Fibroblast of the conjunctiva (primary cell): ENCODE measurements at places on chromosomes 1 and 21.
A peak's percentile ranks its signal among the peaks of the same experiment; 100 is the strongest.

- no peak for DNase-seq
These were observed 20.2 kb upstream of the POGZ start for GRCh38 chr1:151479462-151479861.

DNA sequence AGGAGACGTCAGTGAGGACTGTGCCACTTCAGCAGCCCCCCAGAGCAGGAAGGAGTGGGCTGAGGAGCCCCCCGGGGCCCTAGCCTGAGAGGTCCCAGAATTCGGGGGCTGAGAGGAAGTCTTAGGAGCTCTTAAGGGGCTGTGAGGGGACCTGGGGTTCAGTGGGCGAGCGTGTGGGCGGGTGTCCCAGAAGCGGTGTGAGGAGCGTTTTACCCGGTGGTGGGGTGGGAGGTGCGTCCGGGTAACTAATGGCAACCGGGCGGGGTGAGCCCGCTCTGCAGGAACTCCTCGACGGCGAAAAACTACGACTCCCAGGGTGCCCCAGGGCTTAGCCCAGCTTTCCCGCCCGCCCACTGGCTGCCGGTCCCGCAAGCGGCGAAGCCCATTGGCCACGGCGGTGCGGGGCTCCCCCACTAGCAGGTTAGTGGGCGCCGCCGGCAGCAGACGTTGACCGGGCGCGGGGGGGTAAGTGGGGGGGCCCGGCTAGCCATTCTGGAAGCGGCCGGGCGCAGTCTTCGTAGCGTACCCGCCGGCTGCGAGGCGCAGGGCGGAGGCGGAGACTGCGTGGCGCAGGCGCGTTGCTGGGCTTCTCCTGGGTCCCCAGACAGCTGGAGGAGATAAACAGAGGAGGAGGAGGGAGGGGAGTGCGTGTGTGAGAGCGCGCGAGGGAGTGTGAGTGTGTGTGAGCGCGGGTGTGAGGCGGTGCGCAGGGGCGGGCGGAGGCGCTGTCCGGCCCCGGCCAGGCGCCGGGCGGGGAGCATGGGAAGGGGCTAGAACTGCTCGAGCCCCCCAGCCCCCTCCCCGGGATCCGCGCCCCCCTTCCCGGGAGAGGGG lies at the start of gene WDTC1:
WDTC1 (plus strand) TSS at position 584 of the 834 bp plus-strand sequence. CDS start 26,423 bp downstream, outside the sequence.
- peak; percentile 94 for DNase-seq

- no peak for DNase-seq
These were observed 153.3 kb upstream of the RUNX1 start for GRCh38 chr21:35202431-35202830.

DNA sequence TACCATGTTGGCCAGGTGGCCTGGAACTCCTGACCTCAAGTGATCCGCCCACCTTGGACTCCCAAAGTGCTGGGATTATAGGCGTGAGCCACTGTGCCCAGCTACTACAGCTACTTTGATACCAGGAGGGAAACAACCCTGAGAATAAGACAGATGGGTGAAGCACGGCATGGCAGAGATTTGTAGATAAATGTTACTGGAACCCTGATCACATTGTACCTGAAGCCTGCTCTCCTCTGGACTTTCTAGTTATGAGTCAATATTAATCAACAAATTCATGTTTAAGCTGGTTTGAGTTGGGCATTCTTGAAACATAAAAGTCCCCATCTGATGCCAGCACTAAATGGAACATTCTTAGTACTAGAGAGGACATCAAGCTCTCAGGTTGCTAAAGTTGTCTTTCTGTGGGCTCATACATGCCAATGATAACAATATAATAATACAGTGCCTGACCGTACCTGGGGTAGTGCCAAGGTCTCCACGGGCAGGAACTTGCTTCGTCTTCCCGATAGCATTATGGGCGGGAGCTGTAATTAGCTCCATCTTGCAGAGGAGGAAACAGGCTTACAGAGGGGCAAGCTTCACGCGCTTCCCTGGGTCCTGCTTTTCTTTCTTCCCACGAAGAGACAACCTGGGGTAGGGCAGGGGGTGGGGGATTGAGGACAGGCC lies 30.7 kb upstream of the SLC19A1 start:
- DNase-seq = no peak

- no peak for DNase-seq
These were observed 21.9 kb downstream of the MCOLN2 start for GRCh38 chr1:84975035-84975434.

GRCh38 chr1:235296729-235297128 lies 31.2 kb downstream of the ARID4B start:
- no peak for DNase-seq

DNA sequence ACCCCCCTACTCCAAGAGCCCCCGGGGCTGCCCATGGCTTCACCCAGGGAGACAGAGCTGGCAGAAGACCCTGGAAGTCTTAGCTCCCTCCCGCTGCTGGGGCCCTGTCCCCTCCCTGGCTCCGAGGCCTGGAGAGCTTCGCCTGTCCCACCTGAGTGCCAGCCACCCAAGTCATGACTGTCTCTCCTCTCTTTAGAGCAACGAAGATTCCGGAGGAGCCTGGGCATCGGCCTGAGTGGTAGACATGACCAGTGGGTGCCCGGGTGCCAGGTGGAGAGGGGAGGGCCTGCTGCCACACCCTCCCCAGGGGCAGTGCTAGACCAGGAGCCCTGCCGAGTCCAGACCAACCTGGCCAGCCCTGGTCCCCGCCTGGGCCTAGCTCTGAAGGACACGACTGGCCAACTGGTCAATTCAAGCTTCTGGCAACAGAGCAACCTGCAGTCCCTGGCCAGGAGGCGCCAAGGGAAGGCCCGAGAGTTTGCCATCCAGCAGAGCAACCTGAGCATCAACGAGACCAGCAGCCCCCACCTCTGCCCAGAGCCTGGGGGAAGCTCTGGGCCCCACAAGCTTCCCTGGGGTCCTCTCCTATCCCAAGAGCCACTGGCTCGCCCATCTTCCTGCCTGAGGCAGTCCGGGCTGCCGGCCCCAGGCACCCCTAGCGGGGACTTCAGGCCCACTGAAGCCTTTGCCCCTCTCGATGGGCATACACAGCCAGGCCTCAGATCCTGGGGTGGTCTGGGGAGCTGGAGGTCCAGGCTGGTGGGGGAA lies 3.9 kb downstream of the C1orf167 start:
- DNase-seq = no peak

- no peak for DNase-seq
These were observed 30.6 kb downstream of the GNAI3 start for GRCh38 chr1:109578947-109579443.

- no peak for DNase-seq
These were observed 42.1 kb upstream of the DIP2A start for GRCh38 chr21:46416551-46416950.

DNA sequence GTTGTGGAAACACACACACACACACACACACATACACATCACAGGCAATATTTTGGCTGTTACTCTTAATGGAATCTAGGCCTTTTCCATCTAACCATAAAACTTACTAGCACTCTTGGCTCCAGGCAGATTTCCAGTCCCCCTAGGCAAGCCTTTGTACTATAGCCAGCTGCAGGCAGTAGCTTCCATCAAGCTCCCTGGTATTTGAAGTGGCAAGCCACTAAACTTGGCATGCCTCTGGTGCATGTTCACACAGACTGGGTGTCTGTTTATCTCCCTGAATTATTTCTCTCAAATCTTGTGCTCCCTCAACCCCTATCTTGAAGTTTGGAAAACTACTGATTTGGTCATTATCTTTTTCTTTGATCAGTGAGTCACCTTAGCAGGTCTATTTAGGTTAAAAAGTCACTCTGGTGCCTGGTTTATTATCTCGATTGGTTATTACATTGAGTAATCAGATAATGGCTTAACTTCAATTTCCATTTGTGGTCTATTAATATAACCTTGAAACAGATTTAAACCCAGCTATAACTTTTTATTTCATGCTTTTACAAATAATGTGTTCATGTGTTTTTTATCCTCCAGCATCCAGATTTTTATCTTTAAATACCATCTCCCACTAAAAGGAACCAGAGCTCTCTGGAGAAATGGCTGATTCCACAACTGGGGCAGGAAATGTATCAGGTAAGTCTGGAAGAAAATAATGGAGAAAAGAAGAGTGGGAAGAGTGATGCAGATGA lies 2.7 kb upstream of the RBM15 start:
- DNase-seq = no peak

DNA sequence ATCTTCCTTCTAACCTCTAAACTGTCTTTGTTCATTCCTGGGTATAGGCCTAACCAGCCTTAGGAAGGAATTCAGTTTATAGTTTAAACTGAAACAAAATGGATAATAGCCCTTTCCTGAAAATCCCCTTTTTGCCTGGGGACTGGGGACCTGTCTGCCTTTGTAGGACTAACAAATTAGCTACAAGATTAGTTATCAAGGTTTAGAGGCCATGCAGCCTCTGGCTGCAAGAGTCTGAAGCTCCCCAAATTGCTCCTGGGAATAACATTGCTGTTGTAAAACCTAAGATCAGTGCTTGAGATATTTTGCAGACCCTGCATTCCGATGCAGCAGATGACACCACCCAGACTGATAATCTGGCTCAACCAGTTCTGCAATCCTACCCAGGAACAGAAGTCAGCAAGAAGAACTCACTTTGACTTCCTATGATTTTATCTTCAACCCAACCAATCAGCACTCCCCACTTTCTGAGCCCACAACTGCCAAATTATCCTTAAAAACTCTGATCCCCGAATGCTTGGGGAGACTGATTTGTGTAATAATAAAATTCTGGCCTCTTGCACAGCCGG lies 96.6 kb upstream of the ETV3 start:
- DNase-seq = no peak

GRCh38 chr1:236760480-236760879 lies 34.6 kb upstream of the MTR start:
- DNase-seq = no peak

DNA sequence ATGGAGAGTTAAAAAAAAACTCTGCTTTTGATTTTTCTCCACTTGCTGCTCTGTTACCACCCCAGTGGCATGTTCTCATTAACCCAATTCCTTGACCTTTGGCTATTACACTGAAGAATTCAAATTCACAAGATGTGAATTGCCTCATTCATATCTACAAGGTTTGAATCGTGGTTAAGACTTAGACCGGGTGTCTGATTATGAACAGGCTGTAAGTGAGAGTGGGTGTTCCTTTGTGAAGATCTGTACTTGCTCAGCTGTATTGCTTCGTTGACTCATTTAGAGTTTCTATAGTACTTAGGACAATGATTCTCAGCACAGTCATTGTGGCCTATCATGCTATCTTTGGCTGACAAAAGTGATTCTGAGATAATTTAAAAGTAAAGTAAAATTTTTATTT lies 36.4 kb downstream of the DNM3 start:
- DNase-seq = no peak

DNA sequence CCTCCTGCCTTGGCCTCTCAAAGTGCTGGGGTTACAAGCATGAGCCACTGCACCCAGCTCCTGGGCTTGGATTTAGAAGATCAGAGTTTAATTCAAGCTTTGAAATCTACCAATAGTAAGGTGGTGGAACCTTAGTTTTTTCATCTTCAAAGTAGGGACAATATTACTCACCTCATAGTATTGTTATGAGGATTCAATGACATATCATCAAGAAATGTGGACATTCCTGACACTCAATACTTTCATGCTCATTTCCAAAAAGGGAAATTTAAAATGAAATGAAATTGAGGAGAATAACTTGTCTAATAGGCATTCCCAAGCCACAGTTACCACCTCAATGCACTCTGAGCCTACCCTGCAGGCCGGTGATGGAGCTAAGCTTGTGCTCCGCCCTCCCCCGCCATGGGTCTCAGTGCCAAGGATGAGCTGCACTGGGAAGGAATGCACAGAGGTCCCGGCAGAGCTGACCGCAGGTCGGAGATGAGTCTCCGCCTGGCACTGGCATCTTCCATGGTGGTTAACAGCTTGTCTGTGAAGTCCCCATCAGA lies 56.5 kb upstream of the BCAR3 start:
- peak; percentile 73 for DNase-seq

DNA sequence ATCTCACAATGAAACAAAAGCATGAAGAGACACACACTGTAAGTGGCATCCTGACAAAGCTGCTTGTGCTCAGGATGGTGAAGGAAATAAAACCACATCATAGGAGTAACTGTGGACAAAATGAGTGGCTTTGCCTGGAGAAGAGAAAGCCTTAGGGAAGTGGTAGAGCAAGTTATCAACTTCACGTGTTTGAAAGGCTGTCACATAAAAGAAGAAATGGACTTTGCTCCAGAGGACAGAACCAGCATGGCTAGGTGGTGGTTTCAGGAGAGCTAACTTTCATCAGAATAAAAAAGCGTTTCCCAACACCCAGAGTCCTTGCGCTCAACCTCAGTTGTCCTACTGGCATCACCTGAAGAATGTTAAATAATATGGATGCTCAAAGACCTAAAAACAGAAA lies 139.9 kb downstream of the SETD4 start:
- DNase-seq = no peak

GRCh38 chr1:201719812-201720521 lies 109.0 kb upstream of the IPO9 start:
- peak; percentile 81 for DNase-seq

- no peak for DNase-seq
These were observed 41.0 kb downstream of the KCNN3 start for GRCh38 chr1:154829062-154829461.

DNA sequence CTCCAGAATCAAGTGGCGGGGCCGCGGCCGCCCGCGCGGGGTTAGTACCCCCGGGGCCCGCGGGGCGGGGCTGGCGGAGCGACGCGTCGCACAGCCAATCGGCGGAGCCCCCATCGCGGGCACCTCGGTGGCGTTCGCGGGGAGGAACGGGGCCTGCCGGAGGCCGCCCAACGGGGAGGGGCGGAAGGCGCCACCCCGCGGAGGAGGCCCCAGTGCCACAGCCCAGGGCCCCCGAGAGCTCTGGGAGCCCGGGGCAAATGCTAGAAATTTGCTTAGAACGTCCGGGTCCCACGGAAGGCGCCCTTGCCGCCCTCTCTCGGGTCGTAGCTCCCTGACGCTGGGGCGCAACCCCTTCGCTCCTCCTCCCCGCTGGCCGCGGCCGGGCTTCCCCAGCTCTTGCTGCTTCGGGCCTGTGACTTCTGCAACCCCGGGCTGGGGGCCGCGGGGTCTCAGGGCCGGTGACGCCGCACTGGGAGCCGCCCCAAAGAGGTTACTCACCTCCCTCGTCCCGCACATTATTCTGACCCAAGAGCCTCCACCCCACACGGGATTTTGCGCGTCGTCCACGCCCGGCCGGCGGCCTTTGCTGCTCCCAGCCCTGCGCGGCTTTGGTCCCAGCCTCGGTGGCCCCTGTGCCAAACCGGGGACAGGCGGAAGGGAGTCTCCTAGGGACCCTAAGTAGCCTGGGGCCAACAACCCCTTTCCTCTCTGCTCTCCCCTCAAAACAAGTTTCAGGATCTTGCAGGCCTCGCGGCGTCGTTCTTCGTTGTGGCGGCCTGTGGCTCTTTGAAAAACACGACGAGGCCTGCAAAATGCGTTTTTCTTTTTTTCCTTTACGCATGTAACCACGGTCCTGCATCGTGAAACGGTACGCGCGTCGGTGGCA lies at the start of gene RUNX3:
RUNX3 (minus strand) TSS at position 17 of the 886 bp plus-strand sequence. CDS start 408 bp downstream, outside the sequence.
- no peak for DNase-seq

- DNase-seq = no peak
These were observed 102.2 kb downstream of the COQ8A start for GRCh38 chr1:227042292-227042691.

- DNase-seq = no peak
These were observed 39.1 kb upstream of the TRAPPC10 start for GRCh38 chr21:43972850-43973633.

DNA sequence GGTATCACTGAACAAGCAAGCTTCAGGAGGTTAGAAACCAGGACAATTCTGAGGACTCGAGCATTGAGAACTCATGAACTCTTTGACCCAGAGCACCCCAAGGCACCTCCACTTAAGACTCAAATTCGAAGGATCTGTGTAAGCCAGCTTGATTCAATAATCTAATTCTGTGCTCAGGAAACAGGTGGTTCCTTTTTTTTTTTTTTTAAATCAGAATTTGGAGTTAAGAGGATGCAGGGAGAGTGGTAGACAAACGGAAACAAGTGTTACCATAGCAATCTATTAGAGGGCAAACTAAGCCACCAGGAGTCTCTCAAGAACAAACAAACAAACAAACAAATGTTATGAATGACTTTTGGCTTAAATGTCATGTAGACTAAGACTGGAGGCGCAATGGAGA lies 53.8 kb upstream of the DPH5 start:
- no peak for DNase-seq
